Coronary artery (tissue), 2 donors: ENCODE measurements at places on chromosomes 4 and X.

DNA sequence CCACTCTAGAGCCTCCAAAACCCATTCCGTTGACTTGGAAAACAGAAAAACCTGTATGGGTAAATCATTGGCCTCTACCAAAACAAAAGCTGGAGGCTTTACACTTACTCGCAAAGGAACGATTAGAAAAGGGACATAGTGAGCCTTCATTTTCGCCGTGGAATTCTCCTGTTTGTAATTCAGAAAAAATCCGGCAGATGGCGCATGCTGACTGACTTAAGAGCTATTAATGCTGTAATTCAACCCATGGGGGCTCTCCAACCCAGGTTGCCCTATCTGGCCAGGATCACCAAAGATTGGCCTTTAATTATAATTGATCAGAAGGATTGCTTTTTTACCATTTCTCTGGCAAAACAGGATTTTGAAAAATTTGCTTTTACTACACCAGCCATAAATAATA lies 60.8 kb downstream of the ZNF732 start:
- no peak for DNase-seq

- no peak for DNase-seq
Observed at GRCh38 chrX:24153796-24154189, 4.3 kb downstream of the ZFX start.

GRCh38 chr4:10030972-10031667 lies 9.8 kb upstream of the SLC2A9 start:
- DNase-seq, result no peak

- DNase-seq, result no peak
Observed at GRCh38 chrX:129636175-129636681, 18.5 kb downstream of the APLN start.

DNA sequence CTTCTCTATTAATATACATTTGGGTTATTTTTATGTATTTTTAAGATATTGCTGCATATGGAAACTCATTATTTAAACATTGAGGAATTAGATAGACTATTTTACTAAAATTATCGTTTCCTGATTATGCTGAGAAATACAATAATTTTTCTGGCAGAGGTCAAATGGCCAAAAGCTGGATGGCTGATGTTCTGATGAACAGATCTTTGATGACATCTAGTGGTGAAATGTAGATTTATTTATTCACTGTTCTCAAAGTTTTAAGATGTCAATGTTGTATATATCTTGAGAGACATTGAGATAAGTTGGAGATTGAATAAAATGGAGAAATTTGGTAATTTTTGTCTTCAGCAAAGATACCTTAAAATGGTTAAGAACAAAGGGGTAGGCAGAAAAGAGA lies 96.2 kb downstream of the UGT8 start:
- DNase-seq, result no peak
